ENCODE measurements at places on chromosomes 4 and X.

- no peak for DNase-seq
Observed at GRCh38 chr4:150240011-150240410, 161.8 kb downstream of the DCLK2 start.

GRCh38 chr4:71814433-71814832, 30.6 kb upstream of the GC start:
- no peak for DNase-seq

GRCh38 chr4:112302320-112303274, 5.4 kb downstream of the ALPK1 start:
- no peak for DNase-seq

DNA sequence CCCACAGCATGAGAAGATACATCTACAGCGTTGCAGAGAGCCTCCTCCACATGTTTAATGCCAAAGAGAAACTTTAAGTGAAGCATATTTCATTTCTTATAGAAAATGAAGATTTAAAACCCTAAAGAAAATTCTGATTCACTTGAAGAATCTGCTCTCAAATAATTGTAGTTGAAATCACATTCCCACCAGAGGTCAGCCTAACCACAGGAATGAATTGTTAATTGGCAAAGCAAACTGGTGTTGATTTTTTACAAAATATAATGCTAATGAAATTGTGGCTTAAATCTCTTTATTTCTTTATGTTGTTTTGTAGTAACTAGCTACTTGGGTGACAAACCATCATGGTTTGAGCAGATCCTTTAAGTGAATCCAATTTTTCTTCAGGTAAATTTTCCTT, 31.1 kb upstream of the WDR17 start:
- no peak for DNase-seq

- DNase-seq: no peak
Observed at GRCh38 chr4:105859233-105859632, 36.0 kb upstream of the NPNT start.

- no peak for DNase-seq
Observed at GRCh38 chrX:71989768-71990426, 79.3 kb downstream of the NHSL2 start.

GRCh38 chr4:40940756-40941155, 191.0 kb downstream of the NSUN7 start:
- no peak for DNase-seq

Measured in activated T-helper 1 cell treated with Interleukin-2 at 50 U/mL for 16 hours (primary cell).